ENCODE measurements at places on chromosomes 5 and 9.

GRCh38 chr5:94422812-94423211 lies 195.6 kb downstream of the KIAA0825 start:
- DNase-seq = peak; percentile 1

DNA sequence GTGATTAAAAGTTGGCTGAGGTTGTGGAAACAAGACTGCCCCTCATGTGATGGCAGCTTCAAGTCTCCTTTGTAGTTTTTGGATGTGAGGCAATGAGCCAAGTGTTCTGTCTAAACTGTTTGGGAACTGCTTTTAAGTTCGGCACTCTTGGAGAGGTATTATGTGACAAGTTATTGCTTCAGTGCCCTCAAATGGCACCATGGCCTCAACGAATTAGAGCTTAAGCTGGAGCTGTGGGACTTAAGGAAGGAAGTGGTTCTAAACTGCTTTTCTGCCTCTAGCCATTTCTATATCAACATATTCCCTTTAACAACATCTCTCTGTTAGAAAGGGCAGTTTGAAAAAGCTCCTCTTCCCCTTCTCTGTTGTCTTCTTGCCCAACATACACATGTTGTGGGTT lies 227.7 kb downstream of the RFK start:
- DNase-seq = no peak

- DNase-seq = no peak
Measured at GRCh38 chr9:131426545-131426944, 32.7 kb downstream of the PRRC2B start.

- no peak for DNase-seq
Measured at GRCh38 chr5:157100140-157100679, 8.6 kb downstream of the HAVCR2 start.

- no peak for DNase-seq
Measured at GRCh38 chr5:88269222-88269771, 652 bp upstream of the TMEM161B start.

DNA sequence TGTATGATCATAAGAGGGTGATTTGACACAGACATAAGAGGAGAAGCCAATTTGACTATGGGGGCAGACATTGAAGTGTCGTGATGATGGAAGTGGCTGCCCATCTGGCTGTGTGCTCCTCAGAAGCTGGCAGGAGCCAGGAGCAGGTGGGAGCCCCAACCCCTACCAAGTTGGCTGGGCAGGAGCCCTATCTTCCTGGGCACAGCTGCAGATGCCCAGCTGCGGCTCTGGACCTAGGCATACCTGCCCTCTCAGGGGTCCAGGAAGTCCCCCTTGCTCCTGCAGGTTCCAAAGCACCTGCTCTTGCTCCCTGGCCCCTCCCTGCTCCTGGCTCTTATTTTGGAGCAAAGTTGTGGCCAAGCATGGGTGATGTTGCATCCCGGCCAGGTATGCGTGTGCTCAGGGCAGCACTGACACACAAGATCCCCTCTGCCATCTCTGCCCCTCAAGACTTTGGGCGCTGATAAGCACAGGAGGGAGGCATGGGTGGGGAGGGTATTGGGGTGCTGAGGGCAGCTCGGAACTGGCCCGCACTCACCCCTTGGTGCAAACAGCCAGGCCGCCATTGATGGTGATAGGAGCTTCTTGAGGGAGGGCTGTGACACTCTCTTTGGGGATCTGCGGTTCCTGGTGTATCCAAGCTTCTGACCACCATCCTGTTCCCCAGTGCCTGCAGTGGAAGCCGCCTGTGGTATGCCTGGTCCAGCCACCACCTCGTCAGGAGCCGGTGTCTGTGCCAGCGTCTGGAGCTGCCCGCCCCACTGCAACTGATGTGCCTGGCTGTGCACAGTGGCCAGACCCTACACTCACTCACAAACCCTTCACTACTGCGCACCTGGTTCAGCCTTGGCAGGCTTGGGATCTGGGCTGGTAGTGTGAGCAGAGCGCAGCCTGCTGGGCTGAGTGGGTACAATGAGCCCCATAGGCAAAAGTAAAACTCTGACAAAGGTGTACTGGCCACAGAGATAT lies 230.9 kb downstream of the CDH9 start:
- peak; percentile 5 for DNase-seq

GRCh38 chr5:137035480-137035878 lies 463.6 kb downstream of the SPOCK1 start:
- DNase-seq = no peak

DNA sequence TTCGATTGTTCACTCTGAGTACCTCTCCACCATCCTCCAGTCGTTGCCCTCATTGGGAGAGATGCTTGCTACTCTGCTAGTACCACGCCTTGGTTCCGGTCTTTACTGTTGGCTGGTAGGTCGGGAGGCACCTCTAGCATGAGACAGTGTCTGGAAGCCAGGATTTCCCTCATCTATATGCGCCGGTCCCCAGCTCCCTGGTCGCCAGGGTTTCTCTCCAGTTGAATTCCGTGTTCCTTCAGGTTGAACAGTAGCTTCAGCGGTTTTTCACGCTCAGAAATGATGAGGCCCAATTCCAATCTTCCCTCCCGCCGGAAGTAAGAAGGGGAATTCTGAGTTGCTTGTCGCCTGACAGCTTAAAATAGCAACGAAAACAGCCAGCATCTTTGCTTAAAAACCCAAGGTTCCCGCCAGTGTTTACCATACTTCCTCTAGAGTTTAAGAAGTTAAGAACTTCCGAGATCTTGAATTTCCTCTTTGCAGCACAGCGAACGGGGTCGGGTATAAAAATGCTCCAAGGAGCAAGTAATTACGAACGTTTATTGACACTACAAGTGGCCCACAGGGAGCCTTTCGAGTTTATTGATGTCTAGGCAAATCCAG lies 1.3 kb upstream of the ST8SIA4 start:
- DNase-seq = no peak

DNA sequence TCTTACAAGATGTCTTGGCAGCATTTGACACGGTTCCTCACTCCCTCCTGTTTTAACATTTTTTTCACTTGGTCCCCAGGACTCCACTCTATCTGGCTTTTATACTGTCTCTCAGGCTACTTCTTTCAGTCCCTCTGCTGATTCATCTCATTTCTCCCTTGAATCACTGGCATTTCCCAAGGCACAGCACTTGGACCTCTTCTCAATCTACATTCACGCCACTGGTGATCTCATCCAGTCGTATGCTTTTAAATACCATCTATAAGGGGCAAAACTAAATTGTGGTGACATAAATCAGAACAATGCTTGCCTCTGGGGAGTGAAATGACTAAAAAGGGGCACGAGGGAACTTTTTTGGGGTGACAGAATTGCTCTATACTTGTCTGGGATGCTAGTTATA lies 47.1 kb downstream of the MAPKAP1 start:
- no peak for DNase-seq

- no peak for DNase-seq
Measured at GRCh38 chr9:135809166-135809565, 98.2 kb downstream of the CAMSAP1 start.

DNA sequence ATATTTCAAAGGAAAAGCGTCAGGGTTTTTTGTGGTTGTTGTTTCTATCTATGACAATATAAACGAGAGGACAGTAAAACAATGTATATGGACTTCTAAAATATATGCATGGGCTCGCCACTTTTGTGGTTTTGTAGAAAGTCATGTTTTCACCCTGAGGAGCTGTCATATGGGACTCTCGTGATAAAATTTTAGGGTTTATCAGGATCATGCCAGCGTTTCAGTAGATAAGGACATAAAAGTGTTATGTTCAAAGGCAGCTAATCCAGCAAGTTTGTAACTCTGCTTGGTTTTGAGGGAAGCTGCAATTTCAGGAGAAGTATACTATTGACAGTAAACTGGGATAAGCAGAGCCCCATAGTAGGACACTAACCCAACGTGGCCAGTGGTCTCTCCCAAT lies 120.3 kb downstream of the CDC42SE2 start:
- DNase-seq = no peak

DNA sequence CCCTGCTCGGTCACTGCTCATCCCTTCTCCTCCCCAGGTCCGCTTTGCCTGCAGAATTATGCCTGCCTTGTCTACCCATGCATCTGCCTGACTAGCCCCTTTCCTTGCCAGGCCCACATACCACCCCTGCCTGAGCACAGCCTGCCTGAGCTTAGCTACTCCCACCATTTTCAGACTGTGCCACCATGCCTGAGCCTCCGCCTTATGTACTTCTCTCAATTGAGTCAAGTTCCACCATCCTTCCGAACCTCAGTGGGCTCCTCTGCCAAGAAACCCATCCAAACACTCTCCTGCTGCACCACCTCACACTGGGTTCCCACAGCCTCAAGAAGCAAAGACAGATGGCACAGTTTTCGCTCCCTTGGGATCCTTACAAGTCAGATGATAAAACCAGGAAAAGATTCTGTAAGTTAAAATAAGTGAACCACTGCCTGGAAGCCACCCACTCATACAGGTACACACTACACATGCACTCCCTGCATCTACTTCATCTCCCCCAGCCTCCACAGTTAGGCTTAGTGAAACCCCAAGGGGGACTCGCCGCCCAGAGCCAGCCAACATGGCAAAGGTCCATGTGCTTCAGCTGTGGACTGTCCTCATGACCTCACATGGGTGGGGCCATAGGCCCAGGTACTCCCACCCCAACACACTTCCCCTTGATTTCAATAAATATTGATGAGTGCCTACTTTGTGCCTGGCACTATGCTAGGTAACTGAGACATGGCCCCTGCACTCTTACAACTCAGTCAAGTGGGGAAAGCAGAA lies 23.1 kb downstream of the P4HA2 start:
- no peak for DNase-seq

GRCh38 chr5:151647320-151647861 lies 39.3 kb downstream of the SPARC start:
- DNase-seq = no peak

DNA sequence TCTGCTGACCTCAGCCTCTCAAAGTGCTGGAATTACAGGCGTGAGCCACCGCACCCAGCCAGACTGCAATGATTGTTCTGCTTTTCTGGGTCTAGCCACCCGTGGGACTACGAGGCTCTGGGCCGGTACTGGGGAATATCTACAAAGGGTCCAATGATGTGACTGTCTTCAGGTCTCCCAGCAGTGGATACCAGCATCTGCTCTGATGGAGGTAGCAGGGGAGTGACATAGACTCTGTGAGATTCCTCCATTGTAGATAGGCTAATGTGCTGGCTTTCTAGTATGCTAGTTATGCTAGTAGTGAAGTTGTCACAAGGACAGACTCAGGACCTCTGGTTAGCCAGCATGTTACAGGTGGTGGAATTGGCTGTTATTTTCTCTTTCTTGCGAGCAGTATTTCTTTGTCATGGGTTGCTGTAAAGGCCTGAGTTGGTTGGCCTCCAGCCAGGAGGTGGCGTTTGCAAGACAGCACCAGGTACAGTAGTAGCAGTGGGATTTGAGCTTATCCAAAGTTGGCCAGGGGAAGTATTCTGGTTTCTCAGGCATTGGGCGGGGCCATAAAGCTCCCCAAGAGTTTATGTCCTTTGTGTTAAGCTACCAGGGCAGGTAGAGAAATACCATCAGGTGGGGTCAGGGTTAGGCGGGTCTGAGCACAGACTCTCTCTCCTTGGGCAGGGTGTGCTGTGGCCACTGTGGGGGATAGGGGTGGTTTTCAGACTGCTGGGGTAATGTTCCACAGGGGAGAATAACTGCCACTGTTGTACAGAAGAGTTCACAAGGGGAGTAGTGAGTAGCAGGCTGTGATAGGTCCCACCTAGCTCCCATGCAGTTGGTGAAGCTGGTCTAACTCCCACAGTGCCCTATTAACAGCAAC lies 105.2 kb downstream of the SGCD start:
- DNase-seq = no peak

DNA sequence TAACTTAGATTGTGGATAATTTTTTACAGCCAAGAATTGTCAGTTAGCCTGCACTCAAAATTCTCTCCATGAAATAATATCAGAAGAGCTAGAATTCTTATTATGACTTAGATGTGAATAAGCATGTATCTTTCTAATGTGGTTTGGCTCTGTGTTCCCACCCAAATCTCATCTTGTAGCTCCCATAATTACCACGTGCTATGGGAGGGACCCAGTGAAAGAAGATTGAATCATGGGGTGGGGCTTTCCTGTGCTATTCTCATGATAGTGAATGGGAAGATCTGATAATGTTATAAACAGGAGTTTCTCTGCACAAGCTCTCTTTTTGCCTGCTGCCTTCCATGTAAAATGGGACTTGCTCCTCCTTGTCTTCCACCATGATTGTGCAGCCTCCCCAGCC lies 176.8 kb downstream of the MAT2B start:
- no peak for DNase-seq

GRCh38 chr5:1652873-1653697 lies 129.3 kb upstream of the LPCAT1 start:
- DNase-seq = peak; percentile 71

DNA sequence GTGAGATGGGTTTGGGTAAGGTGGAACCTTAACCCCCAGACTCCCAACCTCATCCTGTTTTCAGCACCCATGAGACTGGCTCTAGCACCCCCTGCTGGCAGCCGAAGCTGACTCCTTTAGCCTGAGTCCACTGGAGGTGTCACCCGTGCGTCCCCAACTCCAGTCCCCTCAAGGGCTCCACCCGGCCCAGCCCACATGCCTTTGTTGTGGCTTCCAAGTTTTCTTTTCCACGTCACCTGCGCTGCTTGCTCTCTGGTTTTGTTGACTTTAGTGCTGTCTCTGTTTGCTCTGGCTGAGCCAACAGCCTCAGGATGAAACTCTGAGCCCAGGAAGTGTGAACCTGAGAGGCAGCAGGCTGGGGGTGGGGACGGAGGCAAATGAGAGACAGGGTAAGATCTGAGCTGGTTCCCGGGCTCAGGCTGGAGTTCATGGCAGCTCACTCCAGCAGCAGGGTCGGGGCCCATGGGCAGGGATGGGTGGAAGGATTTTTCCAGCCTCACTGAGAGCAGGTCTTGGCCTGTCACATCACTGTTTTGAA lies 13.2 kb upstream of the AQP7 start:
- DNase-seq = peak; percentile 92
